Activated naive CD4-positive, alpha-beta T cell treated with anti-CD3 and anti-CD28 coated beads, Interleukin-2, amount 50 U/mL, for 16 hours (primary cell): ENCODE measurements at places on chromosomes 1 and 21.

DNA sequence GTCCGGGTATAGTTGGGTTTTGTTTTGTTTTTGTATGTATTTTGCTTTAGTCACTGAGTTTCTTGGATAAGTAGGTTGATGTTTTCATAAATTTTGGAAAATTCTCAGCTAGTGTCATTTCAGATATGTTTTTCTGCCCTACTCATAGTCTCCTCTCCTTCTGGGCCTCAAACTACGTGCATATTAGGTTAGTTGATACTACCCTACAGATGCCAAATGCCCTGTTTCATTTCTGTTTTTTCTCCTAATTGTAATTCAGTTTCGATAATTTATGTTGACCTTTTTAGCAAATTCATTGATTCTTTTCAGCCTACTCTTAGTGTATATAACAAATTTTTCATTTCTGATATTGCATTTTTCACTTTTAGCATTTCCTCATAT is 268.6 kb upstream of the RGS18 start:
- no peak for DNase-seq

GRCh38 chr21:25961042-25961441 is 209.5 kb downstream of the APP start:
- no peak for DNase-seq

DNA sequence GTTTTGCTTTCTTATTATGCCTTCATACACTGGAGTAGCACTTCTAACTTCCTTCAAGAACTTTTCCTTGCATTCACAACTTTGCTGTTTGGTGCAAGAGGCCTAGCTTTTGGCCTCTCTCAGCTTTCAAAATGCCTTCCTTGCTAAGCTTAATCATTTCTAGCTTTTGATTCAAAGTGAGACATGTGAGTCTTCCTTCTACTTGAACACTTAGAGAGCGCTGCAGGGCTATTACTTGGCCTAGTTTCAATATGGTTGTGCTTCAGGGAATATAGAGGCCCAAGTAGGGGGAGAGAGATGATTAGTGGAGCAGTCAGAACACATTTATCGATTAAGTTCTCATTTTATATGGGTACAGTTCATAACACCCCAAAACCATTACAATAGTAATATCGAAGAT is 12.4 kb downstream of the ANGEL2 start:
- DNase-seq, result no peak

- no peak for DNase-seq
These were observed 95.6 kb downstream of the PTPRC start for GRCh38 chr1:198734323-198735008.

DNA sequence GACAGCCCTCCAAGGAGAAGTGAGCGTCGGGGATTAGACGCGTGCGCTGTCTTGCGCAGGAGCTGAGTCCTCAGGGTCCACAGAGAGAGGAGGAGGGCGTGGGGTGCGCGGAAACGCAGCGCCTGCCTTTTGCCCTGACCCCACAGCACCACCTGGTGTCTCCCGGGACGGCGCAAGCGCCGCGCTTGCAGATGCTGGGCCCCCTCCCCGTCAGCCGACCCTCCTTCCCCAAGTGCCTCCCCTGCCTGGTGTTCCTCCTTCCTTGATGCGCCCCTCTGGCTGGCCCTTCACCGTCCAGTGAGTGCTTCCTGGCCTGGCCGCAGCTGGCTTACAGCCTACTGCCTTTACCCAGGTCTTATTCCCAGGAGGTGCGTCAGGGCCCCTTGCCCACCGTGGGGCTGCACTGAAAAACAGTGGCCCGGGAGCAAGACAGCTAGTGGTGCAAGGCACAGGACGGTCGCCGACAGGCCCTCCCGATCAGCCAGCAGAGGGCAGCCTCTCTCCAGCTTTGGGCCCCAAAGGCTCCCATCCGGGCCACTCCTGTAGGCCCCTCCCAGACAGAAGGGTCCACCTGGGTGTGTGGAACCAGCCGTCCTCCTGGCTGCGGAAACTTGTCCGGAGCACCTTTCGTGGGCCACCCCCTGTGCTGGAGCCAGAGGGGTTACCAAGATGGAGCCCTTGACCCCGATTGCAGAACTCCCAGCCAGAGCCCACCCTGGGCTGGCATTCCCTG is 12.9 kb upstream of the PHLDA3 start:
- peak; percentile 83 for DNase-seq
